PC-9 (cell line): ENCODE measurements at places on chromosomes 6 and 20. TPM values are rescaled to one million over a fixed set of nuclear protein-coding genes. Genes with fewer than 3 reads are reported as not detected.

EFCAB8 gene
- total RNA-seq, result 1.1 TPM in 1 of 2 replicates, not detected in the other

HMGCLL1 gene
- total RNA-seq, result 0.39 and 0.68 TPM in 2 replicates

CRISP3 gene
- total RNA-seq, result 0.48 and 0.79 TPM in 2 replicates

UBE2C gene
- total RNA-seq, result 207 TPM in 2 replicates

MOG gene
- not detected in 2 replicates for total RNA-seq

DSE gene
- 28.5 and 43.3 TPM in 2 replicates for total RNA-seq

RBBP8NL gene
- total RNA-seq, result 8.7 and 14.0 TPM in 2 replicates

FKBP1C gene
- 0.46 TPM in 1 of 2 replicates, not detected in the other for total RNA-seq

DIDO1 gene
- total RNA-seq, result 56.4 and 61.4 TPM in 2 replicates

CST7 gene
- not detected in 2 replicates for total RNA-seq

- no peaks in the 10 kb centered on the region for H3K36me3 ChIP-seq
- H3K4me3 ChIP-seq, result no peak overlapping the region
- no peak overlapping the region for H3K27ac ChIP-seq
- H3K27me3 ChIP-seq, result no peaks in the 10 kb centered on the region; the same call in 1 of the 2 replicates
These were observed 80.1 kb upstream of the NXT1 start for GRCh38 chr20:23270382-23270911.

- no peaks in the 10 kb centered on the region for H3K4me1 ChIP-seq
- no peak overlapping the region for H3K4me3 ChIP-seq
- no peaks in the 10 kb centered on the region for H3K27me3 ChIP-seq
- no peaks in the 10 kb centered on the region for H3K36me3 ChIP-seq
These were observed 116.5 kb upstream of the MAP3K7 start for GRCh38 chr6:90703336-90703735.

GRCh38 chr6:164303102-164303964, 888.8 kb downstream of the QKI start:
- no peak overlapping the region for H3K4me3 ChIP-seq
- no peaks in the 10 kb centered on the region for H3K36me3 ChIP-seq

- H3K27ac ChIP-seq, result peak overlapping the region; percentile 17; the same call in 1 of the 2 replicates
- DNase-seq, result peak; percentile 94
- H3K4me1 ChIP-seq, result peaks cover 44% of the 10 kb centered on the region
- no peaks in the 10 kb centered on the region for H3K27me3 ChIP-seq
- H3K36me3 ChIP-seq, result peaks cover 37% of the 10 kb centered on the region
These were observed 3.5 kb downstream of the MCM9 start for GRCh38 chr6:118931436-118931835.

DNA sequence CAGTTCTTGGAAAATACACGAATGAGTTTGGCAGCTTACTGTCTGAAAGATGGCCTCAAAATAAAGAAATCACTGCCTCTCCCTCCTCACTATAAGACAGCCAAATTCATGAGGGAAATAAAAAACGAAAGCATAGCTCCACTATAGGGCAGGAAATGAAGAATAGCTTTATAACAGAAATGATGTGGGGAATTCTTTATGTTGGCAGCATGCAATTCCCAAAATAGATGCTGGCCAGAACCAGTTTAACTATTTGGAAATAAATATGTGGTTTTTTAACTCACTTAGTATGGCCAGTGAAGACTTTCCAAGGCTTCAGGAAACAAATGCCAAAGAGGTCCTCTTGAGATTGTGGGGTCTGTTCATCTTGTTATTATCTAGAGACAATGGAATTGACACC, 100.5 kb downstream of the TBX18 start:
- H3K27ac ChIP-seq, result no peak overlapping the region
- no peaks in the 10 kb centered on the region for H3K4me1 ChIP-seq
- DNase-seq, result no peak
- H3K27me3 ChIP-seq, result no peaks in the 10 kb centered on the region
- no peaks in the 10 kb centered on the region for H3K36me3 ChIP-seq

DNA sequence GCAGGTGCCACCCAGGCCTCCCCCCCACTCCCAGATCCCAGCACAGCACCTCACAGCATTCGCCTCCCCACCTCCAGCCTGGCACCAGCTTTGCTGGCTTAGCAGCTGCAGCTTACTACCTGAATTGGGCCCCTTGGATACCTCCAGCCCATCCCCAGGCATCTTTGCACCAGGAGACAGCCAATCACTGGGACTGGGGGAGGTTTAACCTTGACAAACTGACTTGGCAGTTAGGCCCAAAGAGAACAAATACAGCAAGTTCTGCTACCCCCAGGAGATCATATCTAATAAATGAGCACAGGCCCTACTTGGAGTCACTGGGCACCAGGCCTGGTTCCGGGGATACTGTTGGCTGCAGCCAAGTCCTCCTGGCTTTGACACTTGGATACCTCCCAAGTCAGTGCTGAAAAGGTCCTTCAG, 8.8 kb downstream of the PDRG1 start:
- H3K27me3 ChIP-seq, result no peaks in the 10 kb centered on the region
- no peak overlapping the region for H3K27ac ChIP-seq
- no peak overlapping the region for H3K4me3 ChIP-seq
- DNase-seq, result no peak

GRCh38 chr20:62935968-62936585, 1.9 kb upstream of the GID8 start:
- H3K27ac ChIP-seq, result no peak overlapping the region
- H3K27me3 ChIP-seq, result no peaks in the 10 kb centered on the region
- peaks cover 19% of the 10 kb centered on the region for H3K4me1 ChIP-seq
- H3K4me3 ChIP-seq, result peak overlapping the region; percentile 99; the same call in 1 of the 2 replicates
- peaks cover 7% of the 10 kb centered on the region; the same call in 1 of the 2 replicates for H3K36me3 ChIP-seq

- no peaks in the 10 kb centered on the region for H3K36me3 ChIP-seq
- no peak for DNase-seq
- no peak overlapping the region for H3K27ac ChIP-seq
- H3K4me1 ChIP-seq, result no peaks in the 10 kb centered on the region
- no peak overlapping the region for H3K4me3 ChIP-seq
These were observed 7.3 kb upstream of the COL9A1 start for GRCh38 chr6:70310063-70310694.
